ENCODE measurements at places on chromosomes 3 and 15.
A peak's percentile ranks its signal among the peaks of the same experiment; 100 is the strongest.

GRCh38 chr3:194554473-194555123 is 67.8 kb upstream of the ATP13A3 start:
- DNase-seq: no peak

DNA sequence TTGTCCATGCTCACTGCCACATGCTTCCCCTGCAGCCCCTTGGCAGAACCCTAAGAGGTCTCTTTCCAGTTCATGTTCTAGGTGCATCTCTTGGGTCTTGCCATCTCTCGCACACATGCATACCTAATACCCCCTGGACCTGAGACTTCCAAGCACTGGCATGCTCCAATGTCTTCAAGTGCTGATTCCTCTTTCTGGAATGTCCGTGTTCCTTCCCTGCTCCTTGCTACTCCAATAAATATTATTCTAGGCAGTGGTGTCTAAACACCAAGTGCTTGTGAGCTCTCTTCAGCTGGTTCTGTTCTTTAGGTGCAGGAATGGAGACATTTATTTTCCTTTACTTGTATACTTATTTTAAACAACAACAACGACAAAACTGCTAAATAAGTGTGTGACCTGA is 370.1 kb downstream of the LPP start:
- DNase-seq: no peak

GRCh38 chr15:83694536-83694935 is 40.6 kb downstream of the ADAMTSL3 start:
- no peak for DNase-seq

- peak; percentile 84 for DNase-seq
Observed at GRCh38 chr15:82985688-82986441, at the start of gene RAMAC. RAMAC (plus strand) TSS chr15:82986210; CDS start chr15:82989019, 2,809 bp downstream.

- DNase-seq: no peak
Observed at GRCh38 chr3:121871430-121871829, 22.8 kb upstream of the SLC15A2 start.

DNA sequence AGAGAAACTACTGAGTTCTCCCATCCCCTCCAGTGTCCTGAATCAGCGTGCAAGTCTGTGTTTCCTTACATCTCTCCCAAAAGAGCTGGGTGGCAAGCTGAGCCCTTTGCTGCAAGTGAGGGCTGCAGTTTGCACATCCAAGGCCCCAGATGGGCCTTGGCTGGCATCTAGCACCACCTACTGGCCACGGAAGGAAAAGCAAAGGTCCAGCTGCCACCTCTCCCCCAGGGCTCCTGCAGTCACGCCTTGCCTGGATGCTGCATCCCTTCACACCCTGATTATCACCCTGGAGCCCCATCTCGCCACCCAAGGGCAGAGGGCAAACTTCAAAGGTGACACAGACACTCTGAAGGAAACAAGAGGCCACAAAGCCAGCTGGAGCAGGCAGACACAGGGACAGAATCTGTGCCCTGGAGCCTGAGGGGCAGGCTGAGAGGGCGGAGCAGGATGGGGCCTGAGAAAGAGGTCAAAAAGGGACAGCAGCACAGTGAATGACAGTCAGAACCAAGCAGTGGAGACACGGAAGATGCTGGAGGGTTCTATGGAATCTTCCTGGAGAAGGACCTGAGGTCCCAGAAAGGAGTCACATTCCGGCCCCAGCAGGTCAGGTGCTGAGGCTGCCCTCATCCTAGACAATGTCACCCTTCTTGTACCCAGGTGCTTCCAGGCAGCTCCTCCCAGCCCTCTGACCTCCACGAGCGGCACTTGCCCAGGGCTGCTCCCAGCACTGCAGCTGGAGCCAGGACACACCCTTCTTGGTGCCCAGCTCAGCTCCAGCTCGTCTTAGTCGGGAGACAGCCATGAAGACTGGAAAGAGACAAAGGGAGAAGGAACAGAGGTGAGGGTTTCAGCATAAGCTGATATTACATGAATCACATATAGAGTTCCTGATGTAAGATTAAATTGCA is 18.3 kb upstream of the NTRK3 start:
- peak; percentile 49 for DNase-seq

- DNase-seq: no peak
Observed at GRCh38 chr3:188323067-188323842, 169.3 kb downstream of the LPP start.

DNA sequence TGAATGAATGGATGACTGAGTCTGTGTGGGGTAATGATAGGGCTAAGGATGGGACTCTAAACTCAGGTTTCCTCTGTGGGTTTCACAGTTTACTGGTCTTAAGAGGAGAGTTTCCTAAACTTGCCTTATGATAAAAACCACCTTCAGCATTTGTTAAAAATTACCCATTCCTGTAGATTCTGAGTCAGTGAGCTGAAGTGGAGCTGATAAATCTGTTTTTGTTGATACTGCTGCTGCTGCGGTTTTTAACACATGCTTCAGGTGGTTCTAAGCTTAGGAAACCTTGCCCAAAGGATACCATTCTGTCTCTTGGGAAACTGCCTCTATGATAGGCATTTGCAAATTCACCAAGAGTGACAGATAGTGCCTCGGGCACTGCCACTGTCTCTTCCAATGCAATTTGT is 52.6 kb downstream of the MECOM start:
- DNase-seq: no peak

- DNase-seq: no peak
Observed at GRCh38 chr3:72380711-72381493, 467.3 kb downstream of the SHQ1 start.

GRCh38 chr3:150450916-150451315 is 42.8 kb downstream of the TSC22D2 start:
- no peak for DNase-seq

DNA sequence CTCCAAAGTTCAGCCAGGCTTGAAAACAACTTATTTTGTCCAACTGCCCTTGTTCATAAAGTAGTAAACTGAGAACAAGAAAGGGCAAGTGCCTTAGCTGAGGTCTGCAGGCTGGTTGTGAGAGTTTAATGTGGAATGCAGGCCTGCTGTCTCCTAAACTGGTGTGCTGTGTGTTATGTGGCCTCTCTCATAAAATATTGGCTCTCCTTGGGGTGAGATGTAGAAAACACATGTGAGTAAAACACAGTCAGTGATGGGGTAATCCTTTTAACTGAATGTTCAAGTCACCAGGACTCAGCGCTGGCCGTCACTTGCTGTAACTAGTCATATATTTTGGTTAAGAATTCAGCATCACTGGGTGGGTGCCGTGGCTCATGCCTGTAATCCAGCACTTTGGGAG is 7.1 kb upstream of the ST6GAL1 start:
- no peak for DNase-seq

GRCh38 chr15:98875309-98875708 is 132.3 kb downstream of the PGPEP1L start:
- DNase-seq: no peak
